ENCODE measurements at places on chromosomes 11 and 22.

GRCh38 chr11:69819541-69820070, 390 bp upstream of the FGF3 start:
- peak; percentile 18 for DNase-seq

DNA sequence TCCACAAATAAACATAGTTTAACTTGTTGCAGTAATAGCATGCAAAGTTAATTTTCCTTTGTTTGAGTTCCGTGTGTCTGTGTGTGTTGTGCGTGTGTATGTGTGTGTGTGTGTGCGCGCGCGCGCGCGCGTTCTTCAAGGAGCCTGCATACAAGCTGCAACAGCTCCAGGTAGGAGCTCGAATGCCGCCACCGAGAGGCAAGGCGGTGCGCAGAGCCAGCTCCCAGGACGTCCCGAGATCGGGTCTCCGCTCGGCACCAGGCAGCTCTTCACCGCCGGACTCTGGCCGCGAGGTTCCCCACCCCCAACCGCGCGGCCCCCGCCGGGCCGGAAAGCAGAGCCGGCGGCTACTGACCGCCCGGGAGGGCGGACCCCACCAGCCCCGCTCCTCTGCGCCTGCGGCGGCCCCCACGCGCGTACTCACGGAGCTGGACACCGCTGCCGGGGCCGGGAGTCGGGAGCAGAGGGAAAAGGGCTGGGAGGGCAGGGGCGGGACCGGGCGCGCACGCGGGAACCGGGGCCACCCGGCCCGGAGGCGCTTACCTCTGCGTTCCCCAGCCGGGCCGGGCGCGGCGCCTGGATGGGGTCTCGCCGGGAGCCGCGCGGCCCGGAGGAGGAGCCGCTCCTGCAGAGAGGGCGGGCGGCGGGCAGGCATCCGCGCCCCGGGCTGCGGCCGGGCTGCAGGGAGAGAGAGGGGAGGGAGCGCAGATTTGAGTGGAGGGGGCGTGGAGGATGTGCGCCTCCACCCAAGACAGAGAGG, 40.4 kb upstream of the AKIP1 start:
- peak; percentile 80 for DNase-seq

DNA sequence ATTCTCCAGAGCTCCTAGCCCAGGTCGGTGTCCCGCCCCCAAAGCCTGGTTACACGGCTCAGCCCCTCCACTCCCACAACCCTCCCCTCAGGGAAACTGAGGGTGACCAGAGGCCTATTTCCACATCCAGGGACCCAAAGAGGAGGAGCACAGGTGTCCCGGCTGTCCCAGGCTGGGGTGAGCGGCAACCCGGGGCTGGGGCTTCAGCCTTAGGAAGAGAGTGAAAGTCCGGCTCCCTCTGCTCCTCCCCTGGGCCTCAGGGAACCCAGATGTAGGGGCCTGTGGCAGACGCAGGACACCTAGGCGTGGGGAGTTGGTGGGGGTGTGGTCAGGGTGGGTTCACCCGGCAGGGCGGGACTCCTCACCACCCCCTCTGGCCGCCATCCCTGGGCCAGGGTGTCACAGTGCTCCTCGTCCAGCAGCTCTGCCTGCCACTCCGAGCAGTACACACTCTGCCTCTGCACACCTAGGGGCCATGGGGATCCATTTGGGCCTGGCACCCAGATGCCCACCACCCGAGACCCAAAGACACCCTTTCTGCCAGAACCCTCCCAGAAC, 63.1 kb downstream of the ARFGAP3 start:
- no peak for DNase-seq

DNA sequence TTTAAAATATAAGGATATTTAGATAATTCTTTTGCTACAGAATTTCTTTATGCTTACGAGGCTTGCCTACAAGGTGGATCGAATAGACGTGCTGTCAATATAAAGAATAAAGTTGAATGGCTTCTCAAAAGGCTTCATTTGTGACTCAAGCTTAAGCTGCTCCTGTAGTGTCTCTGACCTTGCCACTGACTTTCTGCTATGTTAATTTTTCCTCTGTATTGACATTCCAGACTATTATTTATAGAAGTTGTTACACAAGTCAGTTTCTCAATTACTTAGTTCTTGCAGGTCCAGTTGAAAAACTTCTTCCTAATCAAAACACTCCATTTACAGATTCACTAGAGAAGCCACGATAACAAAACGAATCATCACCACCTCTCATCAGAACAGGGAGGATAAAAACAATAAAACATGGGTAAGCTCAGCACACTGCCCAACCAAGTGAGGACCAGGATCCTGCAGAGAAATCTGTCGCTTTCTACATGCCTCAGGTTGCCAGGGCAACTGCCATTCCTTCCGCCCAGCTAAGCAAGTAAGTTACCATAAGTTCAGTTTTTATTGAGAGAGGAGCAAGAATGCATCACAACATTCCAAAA, 39.0 kb upstream of the CHKA start:
- DNase-seq, result peak; percentile 37

DNA sequence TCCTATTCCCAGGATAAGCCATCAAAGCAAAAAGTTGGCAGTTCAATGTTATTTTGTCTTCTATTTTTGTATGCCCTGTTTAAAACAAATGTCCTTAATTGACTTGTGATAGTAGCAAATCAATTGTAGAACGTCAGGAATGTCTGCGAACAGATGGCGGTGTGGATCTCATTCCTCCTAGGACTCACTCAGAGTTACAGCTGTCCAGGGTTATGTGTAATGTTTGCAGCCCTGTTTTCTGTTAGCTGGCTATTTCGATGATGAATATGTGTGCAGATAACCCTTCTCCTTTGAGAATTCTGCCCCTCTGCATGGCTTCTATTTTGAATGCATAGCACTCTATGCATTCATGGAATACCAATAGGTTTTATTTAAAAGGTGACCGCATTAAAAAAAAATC, 1248.0 kb upstream of the CNTN5 start:
- DNase-seq, result peak; percentile 11

DNA sequence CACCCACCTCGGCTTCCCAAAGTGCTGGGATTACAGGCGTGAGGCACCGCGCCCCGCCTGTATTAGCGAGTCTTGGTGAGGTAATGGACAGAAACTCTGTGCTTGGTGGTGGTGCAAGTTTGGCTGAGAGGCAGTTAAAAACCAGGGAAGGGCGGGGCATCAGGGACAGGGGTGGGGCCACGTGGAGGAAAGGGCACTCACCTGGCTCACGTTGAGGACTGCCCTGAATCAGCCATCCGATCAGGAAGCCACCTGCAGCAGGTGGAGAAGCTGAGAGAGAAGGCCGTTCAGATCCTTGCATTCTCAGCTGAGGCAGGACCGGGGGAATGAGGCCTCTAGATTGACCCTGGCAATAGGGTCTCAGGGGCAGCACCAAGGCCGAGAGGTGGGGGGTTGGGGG, 12.1 kb upstream of the CHRM1 start:
- DNase-seq, result no peak

DNA sequence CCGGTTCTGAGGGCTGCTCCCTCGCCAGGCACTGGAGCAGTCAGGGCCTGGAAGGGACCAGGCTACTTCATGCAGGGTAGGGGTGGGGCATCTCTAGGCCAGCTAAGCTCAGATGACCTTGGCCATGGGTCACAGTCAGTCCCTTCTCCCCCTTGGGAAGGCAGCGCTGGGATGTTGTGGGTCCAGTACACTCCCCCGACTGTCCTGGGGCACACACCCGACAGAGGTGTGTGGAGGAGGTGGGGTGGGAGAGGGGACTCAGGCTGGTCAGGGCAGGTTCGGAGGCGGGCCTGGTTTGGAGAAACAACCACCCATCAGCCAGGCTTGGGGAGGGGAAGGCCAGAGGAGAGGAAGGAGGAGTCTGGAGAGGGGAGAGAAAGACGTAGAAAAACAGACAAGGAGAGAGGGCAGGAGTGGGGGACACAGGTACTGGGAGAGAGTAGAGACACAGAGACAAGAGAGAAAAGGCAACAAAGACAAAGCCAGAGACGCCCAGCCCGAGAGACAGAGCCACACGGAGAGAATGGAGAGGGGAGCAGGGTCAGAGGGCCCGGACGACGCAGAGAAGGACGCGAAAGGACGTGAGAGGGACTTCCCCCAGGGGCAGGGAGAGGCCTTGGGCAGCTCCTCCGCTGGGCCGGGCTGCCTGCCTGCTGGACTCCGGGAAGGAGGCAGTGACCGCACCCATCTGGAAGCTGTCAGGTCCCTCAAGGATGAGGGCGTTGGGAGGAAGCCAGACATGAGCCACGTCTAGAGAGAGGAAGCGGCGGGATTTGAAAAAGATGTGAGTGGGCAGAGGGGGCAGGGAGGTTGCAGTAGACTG, 30.6 kb upstream of the TSKU start:
- DNase-seq, result peak; percentile 72

All from iris pigment epithelial cell (primary cell).